Activated CD4-positive, alpha-beta T cell treated with anti-CD3 and anti-CD28 coated beads, Interleukin-10, Interleukin-2, amounts not matched to agents 100 ng/mL and 50 ng/mL, durations not matched to agents 16 hours and 8 hours (primary cell): ENCODE measurements at places on chromosomes 1 and 21.

DNA sequence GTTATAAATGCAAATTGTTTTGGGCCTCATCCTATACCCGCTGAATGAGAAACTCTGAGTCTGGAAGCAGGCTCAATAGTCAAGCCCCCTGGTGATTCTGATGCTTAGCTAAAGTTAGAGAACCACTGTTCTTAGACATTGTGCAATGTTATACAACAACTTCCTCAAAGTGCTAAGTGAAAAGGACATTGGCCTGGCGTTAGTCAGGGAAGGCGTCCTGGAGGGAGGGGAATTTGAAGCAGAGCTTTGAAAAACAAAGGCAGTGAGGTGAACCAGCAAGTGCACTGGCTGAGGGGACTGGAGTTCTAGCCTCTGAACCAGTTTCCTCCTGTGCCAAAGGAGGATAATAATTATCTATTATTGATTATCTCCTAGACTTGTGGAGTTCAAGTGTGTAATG, 5.1 kb downstream of the CD1D start:
- DNase-seq = no peak

DNA sequence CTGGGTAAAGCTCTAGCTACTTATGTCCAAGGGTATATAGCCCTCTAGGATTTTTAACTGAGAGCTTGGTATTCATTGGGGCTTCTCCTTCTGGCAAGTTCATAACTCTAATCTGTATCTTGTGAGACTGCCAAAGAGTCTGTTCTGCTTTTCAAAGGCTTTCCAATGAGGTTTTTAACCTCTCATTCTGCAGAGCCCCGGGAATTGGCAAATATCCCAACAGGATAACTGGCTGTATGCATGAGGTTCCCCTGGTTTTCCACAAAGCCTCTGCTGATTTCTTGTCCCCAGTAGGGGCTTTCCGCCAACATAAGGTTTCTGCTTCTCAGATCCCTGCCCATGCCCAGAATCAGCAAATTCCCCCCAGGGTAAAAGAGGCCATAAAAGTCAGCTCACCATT, 40.9 kb downstream of the RPL5 start:
- DNase-seq = no peak

- DNase-seq = no peak
Measured at GRCh38 chr1:27548136-27548853, 55.6 kb downstream of the AHDC1 start.

GRCh38 chr1:186102547-186103148, 272.4 kb downstream of the TPR start:
- no peak for DNase-seq

DNA sequence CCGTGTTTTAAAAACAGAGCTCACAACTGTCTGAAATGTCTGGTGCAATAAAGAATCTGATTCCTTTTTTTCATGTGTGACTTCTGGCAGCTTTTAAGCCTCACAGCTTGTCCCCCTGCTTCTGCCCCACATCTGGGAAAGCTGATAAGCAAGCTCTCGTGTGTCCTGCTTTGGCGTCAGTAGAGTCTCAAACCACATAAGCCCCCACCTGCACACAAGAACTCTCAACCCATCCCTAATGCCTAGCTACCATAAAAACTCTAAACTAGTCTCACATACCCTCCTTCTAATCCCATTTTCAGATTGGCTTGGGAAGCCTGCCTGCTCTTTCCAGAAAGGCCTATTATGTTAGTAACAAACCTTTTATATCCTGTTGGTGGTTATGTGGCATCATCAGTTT, 94.6 kb upstream of the DAB1 start:
- DNase-seq = no peak

DNA sequence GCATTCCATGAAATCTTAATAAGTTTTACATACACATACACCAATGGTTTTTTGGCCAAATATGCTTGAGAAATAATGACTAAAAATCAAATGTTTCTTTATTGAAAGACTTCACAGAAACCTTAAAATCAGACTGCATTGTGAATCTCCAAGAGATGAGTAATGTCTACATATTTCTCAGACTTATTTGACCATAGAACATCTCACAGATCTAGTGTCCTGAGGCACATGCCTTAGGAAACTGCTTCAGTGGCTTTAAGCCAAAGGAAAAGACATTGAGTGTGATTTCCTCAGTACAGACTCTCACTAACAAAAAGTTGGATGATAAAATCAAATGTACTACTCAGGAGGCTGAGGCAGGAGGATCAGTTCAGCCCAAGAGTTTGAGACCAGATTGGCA, 6.2 kb upstream of the C1orf105 start:
- DNase-seq = no peak

- DNase-seq = no peak
Measured at GRCh38 chr1:189899686-189900425, 577.8 kb downstream of the BRINP3 start.

- no peak for DNase-seq
Measured at GRCh38 chr1:194071205-194071604, 884.8 kb upstream of the B3GALT2 start.
